ENCODE measurements at places on chromosomes 12 and 14. TPM values are rescaled to one million over a fixed set of nuclear protein-coding genes. Genes with fewer than 3 reads are reported as not detected.

GRCh38 chr12:42104784-42105183 lies 39.9 kb downstream of the GXYLT1 start:
- no peak for DNase-seq

GRCh38 chr12:6229224-6230218 lies 29.3 kb downstream of the CD9 start:
- peak; percentile 89 for DNase-seq

Gene MFAP5
- 22.7 TPM for total RNA-seq

Gene MYF5
- total RNA-seq = 957 TPM

Gene CREBL2
- 27.3 TPM for total RNA-seq

DNA sequence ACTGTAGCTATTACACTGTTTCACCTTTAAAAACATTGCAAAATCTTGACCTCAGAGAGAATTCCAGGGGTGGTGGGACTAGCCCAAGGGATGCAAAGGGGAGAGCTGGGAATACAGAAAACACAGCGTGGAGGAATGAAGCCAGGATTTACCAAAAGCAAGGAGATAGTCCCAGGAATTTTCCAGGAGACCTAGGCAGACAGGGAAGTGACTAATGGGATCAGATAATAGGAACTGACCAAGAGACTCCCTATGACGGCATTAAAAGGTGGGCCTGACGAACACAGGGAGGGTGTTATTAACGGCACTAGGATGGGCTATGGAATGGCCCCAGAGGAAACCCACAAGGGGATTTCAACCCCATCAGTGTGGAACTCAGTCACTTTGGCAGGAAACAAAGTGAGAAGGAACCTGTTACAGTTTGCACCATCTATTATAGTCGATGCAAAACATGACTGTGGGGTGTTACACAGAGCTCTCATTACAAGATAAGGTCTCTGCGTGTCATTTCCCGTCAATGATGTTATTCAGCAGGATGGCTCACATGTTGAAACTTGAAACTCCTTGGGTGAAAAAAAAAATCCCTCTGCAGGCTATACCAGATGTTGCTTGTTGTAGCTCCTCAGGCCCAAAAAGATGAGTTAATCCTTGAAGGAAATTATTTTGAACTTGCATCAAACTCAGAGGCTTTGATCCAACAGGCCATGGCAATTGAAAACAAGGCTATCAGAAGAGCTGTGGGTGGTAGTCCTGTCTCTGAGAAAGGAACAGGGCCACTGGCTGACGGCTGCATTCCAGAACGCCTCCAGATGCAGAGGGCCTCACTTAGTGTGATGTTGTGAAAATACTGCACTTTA lies 58.7 kb downstream of the DRAM1 start:
- DNase-seq = peak; percentile 83

GRCh38 chr12:30874455-30875321 lies 51.9 kb upstream of the TSPAN11 start:
- no peak for DNase-seq

- DNase-seq = peak; percentile 33
Measured at GRCh38 chr14:34300882-34301734, 160.9 kb downstream of the SPTSSA start.

- DNase-seq = no peak
Measured at GRCh38 chr14:34056046-34056445, 105.2 kb upstream of the EGLN3 start.

Gene FAIM2
- 4.1 TPM for total RNA-seq

DNA sequence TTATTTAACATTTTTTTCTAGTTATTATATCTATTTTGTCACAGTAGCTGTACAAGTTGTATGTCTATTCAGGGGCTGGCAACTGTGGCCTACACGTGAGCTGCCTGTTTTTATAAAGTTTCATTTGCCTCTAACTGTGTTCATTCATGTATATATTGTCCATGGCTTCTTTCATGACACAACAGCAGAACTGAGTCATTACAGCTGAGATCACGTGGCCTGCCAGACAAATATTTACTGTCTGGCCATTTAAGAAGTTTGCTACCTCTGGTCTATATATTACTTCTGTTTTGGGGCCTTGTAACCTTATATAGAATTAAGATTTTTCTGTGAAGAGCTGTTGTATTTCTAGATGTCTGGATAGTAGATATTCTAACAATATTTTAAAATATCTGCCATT lies 37.9 kb downstream of the KIAA0586 start:
- DNase-seq = peak; percentile 14

- DNase-seq = peak; percentile 14
Measured at GRCh38 chr14:60735416-60735815, 855 bp downstream of the MNAT1 start.

Gene PLBD1
- total RNA-seq = 0.06 TPM

DNA sequence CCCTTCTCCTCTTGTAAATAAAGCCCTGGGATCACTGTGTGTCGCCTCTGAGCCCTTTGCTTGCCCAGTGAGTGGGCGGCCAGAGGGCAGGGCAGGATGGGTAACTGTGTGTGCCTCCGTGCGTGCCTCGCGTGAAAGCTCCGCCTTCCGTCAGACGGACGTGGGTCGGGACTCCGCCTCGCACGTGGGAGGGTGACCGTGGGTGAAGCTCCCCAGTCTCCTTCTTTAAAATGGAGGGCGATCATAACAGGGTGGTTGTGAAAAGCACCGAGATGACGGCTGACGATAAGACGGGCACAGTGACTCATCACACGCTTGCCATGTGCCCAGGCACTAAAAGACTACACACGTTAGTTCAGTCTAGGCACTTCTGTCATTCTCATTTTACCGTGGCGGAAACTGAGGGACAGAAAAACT lies 9.2 kb downstream of the PHB2 start:
- peak; percentile 78 for DNase-seq

DNA sequence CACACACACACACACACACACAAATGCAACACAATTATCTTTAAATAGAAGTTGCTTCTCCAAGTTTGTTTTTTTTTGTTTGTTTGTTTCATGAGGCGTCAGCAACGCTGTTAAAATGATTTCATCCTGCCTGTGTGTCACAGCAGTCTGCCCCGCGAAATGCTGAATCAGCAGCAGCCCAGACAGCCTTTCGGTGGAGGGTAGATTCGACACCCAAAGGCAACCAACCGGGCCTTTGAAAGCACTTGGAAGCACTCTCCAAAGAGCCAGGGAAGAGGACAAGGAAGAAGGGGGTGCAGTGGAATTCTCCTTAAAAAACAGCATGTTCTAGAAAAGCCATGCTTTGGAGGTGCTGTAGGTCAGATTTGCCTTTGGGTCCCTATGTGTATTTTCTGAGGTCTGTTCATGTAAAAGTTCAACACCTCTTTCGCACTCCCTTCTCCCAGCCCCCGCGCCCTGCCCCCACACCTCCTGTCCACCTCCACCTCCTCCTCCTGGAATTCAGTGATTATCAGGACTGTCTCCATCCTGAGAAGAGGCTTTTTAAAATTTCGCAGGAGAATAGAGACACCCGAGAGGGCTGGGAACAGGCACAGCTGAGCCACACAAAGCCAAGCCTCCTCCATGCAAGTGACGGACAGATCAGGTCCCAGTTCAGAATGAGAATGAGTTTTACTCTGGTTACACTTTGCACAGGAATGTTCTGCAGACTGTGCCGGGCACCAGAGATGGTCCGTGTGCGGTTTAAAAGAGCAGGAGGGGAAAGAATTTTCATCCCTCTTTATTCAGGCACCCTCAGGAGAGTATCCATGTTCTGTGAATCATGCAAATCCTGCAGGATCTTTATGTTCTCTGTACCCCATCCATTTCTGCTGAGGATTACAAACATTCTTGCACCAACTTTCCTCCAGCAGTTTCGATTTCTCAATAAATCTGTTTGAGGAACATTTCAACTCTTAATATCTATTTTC lies 177.9 kb downstream of the ETV6 start:
- no peak for DNase-seq

Gene ENDOU
- total RNA-seq = 0.51 TPM

GRCh38 chr14:55749946-55750345 lies 169.9 kb downstream of the KTN1 start:
- DNase-seq = no peak

Gene GARIN6
- total RNA-seq = not detected

GRCh38 chr14:84084056-84084630 lies 1445.8 kb upstream of the FLRT2 start:
- DNase-seq = no peak

DNA sequence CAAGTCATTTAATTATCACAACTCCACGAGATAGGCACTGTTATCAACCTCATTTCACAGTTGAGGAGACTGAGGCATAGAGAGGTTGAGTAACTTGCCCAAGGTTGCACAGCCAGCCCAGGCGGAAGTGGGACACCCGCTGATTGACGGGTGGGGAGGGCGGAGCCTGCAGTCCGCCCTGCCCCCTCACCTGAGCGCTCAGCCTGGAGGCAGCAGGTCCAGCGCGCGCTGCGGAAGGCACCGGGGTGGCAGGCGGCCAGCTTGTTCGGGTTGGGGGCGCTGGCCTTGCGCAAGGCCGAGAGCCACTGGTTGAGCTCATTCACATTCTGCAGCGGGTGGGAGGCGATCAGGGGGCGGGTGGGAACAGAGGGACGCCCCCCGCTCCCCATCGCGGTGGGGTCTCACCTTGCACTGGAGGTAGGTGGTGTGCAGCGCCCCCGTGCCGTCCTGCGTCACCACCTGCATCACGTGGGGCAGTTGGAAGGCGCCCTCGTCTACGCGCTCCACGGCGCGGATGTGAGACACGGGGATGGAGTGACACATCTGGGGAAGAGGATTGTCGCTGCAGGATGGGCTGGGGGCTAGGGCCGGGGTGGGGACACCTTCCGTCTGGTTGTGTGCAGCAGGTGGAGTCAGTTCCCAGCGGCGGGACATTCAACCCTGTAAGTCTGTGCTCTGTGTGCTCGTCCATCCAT lies 31.7 kb downstream of the RASAL1 start:
- DNase-seq = no peak

DNA sequence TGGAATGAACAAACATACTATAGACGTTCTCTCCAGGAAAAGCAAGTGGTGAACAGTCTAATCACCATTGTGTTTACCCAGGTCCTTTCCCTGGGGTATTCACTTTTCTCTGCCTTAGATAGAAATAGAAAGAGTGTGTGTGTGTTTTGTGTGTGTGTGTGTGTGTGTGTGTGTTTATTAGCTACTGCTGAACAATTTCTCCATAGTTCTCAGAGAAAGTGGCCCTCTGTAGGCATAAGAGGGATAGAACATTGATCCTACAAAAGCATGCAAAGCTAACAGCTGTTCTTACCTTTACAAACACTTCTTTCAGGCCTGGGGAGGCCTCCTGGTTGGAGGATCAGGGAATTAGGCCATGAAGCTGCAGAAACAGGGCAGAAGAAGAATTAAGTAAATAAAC lies 665.7 kb upstream of the TBX3 start:
- DNase-seq = no peak

DNA sequence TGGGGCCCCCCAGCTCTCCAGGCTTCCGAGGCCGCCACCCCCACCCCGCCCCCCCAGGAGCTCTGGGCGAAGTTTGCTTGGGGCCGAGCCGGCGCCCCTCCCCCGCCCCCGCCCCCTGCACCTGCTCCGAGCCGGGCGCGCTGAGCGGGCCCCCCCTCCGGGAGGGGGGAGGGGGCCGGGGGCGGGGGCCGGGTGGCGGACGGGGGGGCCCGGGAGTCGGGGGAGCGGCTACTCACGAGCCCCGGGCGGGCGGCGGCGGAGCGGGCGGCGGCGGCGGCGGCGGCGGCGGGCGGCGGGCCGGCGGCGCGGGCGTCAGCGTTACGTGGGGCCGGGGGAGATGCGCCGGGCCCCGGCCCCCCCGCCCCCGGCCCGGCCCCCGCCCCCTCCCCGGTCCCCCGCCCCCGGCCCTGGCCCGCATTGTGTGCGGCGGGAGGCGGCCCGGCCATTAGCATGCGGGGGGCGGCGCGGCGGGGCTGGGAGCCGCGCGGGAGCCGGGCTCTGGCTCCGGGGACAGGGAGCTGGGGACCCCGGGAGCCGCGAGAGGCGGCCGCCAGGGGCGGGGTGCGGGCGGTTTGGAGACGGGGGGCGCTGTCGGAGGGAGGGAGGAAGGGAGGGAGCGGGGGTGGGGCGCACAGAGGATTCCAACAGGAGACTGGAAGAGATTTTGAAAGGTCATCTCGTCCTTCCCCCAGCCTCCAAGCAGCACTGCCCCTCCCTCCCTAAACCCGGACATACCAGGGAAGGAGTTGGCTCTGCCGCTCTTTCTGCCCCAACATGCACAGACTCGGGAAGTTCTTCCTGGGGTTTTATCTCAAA lies at the start of gene ZNF219:
Gene ZNF219, minus strand, starts transcription at position 580 of the 816 bp plus-strand sequence. CDS start 5,064 bp downstream, outside the sequence.
- DNase-seq = peak; percentile 39
